ENCODE measurements at places on chromosomes 16 and 17.

DNA sequence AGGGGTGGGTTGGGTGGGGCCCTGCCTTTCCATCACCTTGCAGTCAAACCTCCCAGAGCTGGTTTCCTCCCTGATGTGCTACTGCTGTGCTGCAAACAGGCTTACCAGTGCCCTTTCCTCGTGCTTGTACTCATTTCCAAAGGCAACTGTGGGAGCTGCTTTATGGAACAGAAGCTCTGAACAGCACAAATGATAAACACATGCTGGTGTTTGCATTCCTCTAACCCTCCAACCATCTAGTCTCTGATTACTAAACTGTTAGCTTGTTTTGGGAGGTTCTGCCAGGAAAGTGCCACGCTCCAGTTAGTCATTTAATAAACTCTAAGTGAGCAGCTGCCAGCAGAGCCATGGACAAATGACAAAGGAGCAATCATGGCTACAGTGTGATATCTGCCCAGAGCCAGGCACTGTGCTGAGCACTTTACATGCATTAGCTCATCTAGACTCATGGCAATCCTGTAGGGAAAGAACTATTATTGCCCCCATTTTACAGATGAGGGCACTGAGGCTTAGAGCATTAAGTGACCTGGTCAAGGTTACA, 110.4 kb downstream of the VAT1L start:
- no peak for DNase-seq

- no peak for DNase-seq
Measured at GRCh38 chr17:78707923-78708322, 74.2 kb downstream of the CYTH1 start.

DNA sequence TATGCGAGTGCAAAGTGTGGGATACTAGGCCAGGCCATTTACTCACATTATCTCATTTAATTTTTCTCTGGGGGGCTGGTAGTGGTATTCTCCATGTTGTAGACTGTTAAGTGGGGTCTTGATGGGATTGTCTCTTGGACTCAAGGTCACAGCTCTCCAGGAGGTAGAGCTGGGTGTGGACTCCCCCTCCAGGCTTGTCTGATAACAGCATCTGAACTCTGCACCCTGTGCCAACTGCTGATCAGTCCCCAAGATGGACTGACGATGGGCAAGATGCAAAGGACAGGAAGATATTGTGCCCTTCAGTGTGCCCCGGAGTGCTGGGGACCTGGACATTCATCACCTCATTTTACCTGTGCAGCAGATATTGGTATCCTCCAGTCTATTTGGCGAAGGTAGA, 147.8 kb downstream of the MSI2 start:
- DNase-seq = no peak

- DNase-seq = no peak
Measured at GRCh38 chr17:5874486-5874885, 195.7 kb upstream of the WSCD1 start.

DNA sequence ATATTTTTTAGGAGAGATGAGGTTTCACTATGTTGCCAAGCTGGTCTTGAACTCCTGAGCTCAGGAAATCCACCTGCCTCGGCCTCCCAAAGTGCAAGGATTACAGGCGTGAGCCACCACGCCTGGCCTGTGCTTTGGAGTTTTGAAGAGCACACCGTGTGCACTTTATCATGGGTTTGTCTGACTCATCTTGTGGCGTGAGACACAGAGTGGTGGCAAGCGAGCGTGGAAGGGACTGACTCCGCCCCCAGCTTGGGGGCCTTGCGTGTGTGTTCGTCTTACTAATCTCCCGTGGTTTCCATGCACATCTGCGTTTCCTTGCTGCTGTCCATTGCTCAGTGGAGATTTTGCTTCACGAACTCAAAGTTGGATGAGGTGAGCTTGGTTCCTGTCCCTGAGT, 22.9 kb downstream of the CRAMP1 start:
- no peak for DNase-seq

GRCh38 chr17:27555339-27555738, 75.6 kb upstream of the LGALS9 start:
- DNase-seq = peak; percentile 59

GRCh38 chr17:43200127-43200526, 11.5 kb upstream of the TMEM106A start:
- no peak for DNase-seq

DNA sequence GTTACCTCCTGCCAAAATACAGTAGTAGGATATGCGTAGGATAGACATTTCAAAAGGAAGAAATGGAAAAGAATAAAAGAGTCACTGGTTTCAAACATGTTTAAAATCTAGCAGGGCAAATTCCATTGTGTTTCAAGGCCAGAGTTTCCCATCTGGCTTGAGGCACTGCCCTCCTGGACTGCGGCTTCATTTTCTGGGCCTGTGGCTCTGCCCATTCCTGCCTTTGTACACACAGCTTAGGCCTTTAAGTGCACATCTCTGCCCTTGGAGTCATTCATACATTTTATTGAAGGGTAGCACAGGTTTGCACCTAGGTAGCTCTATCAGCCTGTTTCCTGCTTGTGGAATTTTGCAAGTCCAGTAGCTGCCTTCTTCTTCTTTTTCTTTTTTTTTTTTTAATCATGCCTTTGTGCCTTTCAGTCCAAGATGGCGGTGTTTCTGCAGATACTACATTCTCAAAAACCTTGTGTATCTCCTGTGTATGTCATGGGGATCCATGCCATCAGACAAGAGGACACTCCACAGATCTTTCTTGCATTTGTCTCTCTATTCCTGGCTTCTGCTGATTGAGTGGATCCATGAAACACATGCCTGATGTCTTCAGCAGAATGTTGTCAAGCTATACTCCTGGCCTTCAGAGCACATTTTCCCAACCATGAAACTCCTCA, 282.9 kb downstream of the BCAS3 start:
- DNase-seq = no peak

DNA sequence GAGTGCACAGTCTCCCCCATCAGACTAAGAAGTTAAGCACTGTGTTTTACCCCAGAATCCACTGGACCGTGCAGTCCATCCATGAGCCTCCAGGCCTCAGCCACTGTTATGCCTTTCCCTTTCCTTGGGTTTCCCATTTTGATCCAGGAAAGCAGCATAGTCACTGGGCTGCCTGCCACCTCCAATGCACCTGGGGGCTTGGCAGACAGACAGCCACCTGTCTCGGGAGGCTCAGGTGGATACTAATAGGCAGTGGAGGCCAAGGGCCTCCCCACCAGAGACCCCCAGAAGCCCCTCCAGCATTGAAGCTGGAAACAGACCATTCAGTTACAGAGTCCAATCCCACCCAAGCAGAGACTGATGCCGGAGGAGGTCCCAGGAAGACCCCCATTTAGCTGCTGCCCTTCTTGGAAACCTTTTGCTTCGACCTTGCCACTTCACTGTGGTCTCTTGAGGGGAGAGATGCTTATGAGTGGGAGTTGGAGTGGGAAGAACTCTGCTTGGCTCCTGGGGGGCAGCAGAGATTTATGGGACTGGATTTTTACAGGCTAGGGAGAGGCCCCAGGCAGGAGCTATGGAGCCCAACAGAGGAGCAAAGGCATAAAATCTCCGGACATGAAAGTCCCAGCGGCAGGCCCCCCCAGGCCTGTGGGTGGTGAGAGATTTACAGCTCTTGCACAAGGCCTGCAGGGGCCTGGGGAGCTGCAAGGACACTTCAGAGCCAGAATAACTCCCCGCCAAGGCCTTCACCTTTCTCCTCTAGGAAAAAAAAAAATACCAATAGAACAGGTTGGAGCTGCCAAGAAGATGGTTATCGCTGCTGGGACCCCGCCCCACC, 12.2 kb upstream of the SP2 start:
- DNase-seq = no peak

DNA sequence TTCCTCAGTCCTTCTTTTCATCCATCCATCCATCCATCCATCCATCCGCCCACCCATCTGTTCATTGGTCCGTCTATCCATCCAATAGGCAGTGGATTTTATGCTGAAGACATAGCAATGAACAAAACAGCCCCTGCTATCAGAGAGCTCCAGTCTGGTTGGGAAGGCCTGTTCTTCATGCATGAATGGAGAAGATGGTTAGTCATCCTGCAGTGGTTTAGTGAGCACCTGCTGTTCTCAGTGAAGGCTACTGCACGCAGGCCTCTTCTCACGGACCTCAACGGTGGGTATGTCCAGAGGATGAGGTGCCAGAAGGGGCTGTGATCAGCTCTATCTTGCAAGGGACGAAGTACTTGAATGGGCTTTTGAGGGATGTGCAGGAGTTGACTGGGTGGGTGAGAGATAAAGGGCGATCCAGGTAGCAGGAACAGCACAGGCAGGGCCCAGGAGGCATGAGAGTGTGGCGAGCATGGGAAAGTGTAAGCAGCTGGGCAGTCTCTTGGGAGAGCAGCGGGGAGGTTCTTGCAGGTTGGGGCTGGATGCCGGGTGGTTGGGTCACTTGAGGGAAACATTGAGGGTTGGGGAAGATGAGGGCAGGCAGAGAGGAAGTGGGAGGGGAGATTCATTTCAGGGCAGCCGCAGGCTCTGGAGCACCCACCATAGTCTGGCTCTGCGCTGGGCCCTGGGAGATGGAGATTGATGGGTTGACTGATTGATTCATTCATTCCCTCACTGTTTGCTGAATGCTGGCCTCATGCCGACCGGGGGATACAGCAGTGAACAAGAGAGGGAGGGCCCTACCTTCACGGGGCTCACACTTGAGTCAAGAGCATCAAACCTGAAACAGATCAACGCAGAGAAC, 115.0 kb upstream of the CIBAR2 start:
- DNase-seq = no peak

DNA sequence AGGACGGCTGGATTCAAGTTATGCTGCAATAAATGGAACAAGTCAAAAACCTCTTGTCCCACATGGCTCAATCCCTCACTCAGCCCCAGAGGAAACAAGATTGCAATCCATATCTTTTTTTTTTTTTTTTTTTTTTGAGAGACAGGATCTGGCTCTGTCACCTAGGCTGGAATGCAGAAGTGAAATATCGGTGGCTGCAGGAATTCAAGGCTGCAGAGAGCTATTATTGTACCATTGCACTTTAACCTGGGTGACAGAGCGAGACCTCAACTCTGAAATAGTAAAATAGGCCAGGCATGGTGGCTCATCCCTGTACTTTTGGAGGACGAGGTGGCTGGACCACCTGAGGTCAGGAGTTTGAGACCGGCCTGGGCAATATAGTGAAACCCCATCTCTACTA, 2.7 kb upstream of the PDE6G start:
- no peak for DNase-seq

- DNase-seq = no peak
Measured at GRCh38 chr16:8168016-8168415, 422.3 kb downstream of the TMEM114 start.

All from bone marrow (tissue), 2 donors.